Femur (tissue), 1 donor: ENCODE measurements at places on chromosomes 4 and X.

GRCh38 chr4:53120778-53121177, 245.1 kb downstream of the SCFD2 start:
- peak; percentile 39 for DNase-seq

- DNase-seq: no peak
Measured at GRCh38 chr4:171601091-171601490, 212.1 kb upstream of the GALNTL6 start.

DNA sequence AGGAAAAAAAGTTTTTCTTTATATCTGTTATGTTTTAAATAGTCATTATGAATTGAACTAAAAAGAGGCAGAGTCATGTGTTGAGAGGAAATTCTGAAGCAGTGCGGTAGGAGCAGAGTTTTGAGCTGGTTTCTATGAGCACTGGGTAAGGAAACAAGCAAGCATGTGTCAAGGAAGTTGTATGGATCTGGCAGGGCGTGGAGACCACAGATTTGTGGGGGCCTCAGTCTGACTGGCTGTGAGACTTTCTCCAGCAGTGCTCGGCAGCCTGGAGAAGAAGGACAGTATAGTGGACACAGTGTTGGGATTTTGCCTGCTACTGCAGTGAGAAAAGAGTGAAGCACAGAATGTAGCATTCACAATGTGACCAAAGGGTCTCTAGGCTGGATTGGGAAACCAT, 399.1 kb downstream of the INPP4B start:
- DNase-seq: peak; percentile 22

GRCh38 chr4:16694173-16694883, 204.1 kb downstream of the LDB2 start:
- DNase-seq: no peak

GRCh38 chrX:38799995-38800580, 1.2 kb upstream of the MID1IP1 start:
- DNase-seq: no peak

- no peak for DNase-seq
Measured at GRCh38 chr4:124833831-124834505, 121.4 kb upstream of the ANKRD50 start.

GRCh38 chr4:47690611-47691010, 147.3 kb downstream of the CORIN start:
- no peak for DNase-seq

DNA sequence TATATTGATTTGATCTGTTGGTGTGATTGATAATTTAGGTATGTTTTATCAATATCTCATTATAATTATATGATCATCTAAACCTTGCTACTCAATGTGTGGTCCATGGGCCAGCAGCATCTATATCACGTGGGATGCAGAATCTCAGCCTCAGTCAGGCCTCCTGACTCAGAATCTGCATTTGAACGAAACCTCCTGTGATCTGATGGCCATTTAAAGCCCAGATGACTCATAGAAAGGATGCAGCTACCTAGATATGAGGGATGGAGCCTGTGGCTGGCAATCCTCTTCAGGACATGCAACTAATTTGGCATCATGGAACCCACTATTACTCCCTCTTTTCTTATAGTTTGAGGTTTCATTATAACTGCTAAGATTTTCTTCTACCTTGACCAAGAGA, 11.3 kb upstream of the CHRNA9 start:
- DNase-seq: no peak

DNA sequence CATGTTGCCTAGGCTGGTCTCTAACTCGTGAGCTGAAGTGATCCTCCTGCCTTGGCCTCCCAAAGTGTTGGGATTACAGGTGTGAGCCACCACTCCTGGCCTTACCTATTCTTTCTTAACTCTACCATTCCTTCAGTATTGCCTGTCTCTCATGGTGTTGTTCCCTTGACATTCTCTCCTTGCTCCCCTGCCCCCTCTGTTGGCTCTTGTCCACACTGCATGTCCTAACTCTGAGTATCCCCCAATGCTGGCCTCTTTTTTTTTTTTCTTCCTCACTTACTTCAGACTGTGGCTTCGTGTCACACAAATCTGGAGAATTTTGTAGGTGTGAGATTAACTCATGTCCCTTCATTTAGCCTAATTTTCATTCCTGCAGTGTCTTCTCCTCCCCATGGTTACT, 22.9 kb upstream of the FRMPD4 start:
- no peak for DNase-seq

DNA sequence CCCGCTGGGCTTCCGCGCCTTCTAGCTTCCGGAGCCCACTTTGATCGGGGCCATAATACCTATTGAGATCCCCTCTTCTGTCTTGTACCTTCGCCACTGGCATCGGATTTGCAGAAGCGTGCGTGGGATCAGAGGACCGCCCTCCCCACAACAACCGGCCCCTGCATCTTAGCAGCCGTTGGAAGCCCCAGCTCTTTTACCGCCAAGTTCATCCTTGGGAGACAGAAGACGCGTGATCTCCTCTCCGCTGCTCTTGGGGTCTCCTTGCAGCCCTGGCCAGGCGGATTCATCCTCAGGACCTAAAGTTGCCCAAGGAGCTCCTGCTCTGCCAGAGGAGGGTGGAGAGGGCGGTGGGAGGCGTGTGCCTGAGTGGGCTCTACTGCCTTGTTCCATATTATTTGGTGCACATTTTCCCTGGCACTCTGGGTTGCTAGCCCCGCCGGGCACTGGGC, 1.6 kb downstream of the SLIT2 start:
- no peak for DNase-seq

- peak; percentile 21 for DNase-seq
Measured at GRCh38 chr4:19936476-19936875, 315.2 kb upstream of the SLIT2 start.

GRCh38 chr4:169485791-169486742, 126.3 kb downstream of the NEK1 start:
- peak; percentile 58 for DNase-seq

- DNase-seq: no peak
Measured at GRCh38 chr4:1767770-1768366, 25.2 kb upstream of the FGFR3 start.

DNA sequence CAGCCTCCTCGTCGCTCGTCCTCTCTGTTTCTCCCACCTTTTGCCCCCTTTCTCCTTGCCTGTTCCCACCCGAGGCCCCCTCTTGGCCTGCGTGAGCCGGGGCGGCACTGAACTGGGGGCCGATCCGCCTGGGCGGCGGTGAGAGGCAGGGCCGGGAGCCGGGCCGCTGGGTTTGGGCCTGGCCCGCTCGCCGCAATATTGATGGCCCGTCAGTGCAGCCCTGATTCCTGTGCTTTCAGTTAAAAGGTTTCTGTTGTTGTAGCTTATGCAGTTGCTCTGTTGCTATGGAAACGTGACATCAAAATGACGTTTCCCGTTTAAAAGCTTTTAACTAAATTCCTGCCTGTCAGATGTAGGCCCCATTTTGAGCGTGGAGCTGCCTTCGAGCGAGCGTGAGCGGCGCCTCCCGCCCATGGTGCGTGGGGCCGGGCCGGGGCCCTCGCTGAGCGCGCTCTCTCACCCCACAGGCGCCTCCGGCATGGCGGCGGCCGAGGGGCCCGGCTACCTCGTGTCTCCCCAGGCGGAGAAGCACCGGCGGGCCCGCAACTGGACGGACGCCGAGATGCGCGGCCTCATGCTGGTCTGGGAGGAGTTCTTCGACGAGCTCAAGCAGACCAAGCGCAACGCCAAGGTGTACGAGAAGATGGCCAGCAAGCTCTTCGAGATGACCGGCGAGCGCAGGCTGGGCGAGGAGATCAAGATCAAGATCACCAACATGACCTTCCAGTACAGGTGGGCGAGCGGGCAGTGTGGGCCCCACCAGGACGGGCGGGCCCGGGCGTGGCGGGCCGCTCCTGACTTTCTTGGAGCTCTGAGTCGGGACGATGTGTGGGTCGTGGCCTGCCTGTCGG, at the start of gene MSANTD1:
MSANTD1 (plus strand) TSS at position 349 of the 851 bp plus-strand sequence; CDS start at position 413, 64 bp downstream.
- peak; percentile 57 for DNase-seq
